PC-3 (cell line): ENCODE measurements at places on chromosomes 5 and 9. TPM values are rescaled to one million over a fixed set of nuclear protein-coding genes. Genes with fewer than 3 reads are reported as not detected.

The PCDHGA5 gene
- 0.98 and 2.4 TPM in 2 replicates for total RNA-seq

The FOXD4L5 gene
- total RNA-seq = 0.04 TPM in 1 of 2 replicates, not detected in the other

The PCDHA1 gene
- not detected in 2 replicates for total RNA-seq

DNA sequence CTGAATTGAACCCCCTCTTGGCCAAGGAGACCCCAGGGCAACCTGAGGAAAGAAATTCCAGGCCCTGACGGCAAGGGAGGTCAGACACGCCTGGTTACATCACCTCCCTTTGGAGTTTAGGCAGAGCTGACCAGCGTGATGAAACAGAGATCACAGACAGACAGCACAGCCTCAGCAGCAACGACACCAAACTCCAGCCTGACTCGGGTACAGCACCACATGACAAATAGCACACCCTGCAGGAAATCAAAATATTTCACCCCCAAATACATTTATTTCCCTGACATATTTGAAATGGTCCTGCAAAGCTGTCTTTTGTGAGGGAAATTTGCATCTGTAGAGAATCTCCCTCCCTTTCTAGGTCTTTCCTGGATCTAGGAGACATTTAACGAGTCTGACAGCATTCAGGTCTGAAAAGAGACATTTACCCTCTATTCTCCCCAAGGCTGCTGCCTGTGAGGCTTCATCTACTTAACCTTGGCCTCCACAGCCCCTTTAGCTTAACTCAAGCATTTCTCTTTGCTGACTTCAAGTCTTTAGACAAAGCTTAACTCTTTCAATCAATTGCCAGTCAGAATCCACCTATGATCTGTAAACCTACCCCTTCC, 2.6 kb downstream of the QSOX2 start:
- H3K4me1 ChIP-seq = peaks cover 19% of the 10 kb centered on the region
- H3K27ac ChIP-seq = no peak overlapping the region

GRCh38 chr5:141814064-141814964, 63.9 kb downstream of the PCDH1 start:
- peak; percentile 64 for DNase-seq
- no peak overlapping the region for H3K4me3 ChIP-seq
- no peaks in the 10 kb centered on the region for H3K36me3 ChIP-seq
- no peak overlapping the region for H3K27ac ChIP-seq

GRCh38 chr9:114139071-114139470, 16.3 kb upstream of the COL27A1 start:
- no peak overlapping the region for H3K4me3 ChIP-seq
- DNase-seq = no peak
- no peaks in the 10 kb centered on the region for H3K36me3 ChIP-seq
- H3K4me1 ChIP-seq = no peaks in the 10 kb centered on the region
- H3K27ac ChIP-seq = no peak overlapping the region

GRCh38 chr5:1703352-1704050, 96.1 kb downstream of the MRPL36 start:
- H3K36me3 ChIP-seq = no peaks in the 10 kb centered on the region
- peaks cover 92% of the 10 kb centered on the region for H3K27me3 ChIP-seq
- H3K27ac ChIP-seq = no peak overlapping the region
- no peaks in the 10 kb centered on the region for H3K4me1 ChIP-seq
- no peak for DNase-seq

- no peaks in the 10 kb centered on the region for H3K27me3 ChIP-seq
- no peak overlapping the region for H3K4me3 ChIP-seq
- H3K27ac ChIP-seq = no peak overlapping the region
- no peaks in the 10 kb centered on the region; the same call in 1 of the 2 replicates for H3K36me3 ChIP-seq
Observed at GRCh38 chr5:16794269-16794913, 141.7 kb downstream of the MYO10 start.

DNA sequence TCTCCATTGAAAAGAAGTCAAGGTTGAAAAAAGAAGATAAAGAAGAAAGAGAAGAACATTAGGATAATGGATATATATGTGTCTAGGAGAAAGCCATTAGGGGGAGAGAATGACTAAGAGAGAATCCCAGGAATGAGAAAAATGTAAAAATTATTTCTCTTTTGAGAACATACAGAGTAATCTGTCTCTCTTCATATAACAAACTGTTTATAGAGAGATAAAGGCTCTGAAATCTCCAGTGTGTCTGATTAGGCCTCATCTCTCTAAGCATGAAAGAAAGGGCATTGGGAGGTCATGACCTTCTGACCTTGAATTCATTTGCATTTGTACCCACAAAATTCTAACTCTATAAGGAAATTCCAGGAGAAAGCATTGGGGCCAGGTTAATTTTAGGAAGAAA, 3.5 kb upstream of the MPDZ start:
- no peaks in the 10 kb centered on the region; the same call in 1 of the 2 replicates for H3K4me1 ChIP-seq
- H3K27me3 ChIP-seq = no peaks in the 10 kb centered on the region
- H3K27ac ChIP-seq = no peak overlapping the region
- no peaks in the 10 kb centered on the region for H3K36me3 ChIP-seq

DNA sequence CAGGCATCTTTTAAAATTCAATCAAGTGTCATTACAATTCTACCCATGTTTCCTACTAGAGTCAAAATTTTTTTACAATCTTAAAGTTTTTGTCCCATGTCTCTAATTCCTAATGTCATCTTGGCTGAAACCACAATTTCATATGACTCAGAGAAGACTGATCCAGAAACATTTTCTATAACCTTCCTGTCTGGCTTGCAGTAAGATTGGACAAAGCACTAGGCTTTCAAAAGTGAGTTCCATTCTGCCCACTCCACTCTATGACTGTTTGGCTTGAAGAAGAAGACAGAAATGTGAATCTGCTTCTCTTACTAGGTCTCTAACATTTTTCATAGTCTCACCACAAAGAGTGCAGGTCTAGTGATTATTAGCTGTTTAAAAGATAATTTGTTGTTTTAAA, 88.8 kb downstream of the NR3C1 start:
- no peak overlapping the region for H3K4me3 ChIP-seq
- peaks cover 81% of the 10 kb centered on the region for H3K4me1 ChIP-seq
- H3K27me3 ChIP-seq = no peaks in the 10 kb centered on the region
- peak overlapping the region; percentile 89 for H3K27ac ChIP-seq
- peak; percentile 71 for DNase-seq

GRCh38 chr5:181246276-181247049, 2.8 kb upstream of the RACK1 start:
- peak overlapping the region; percentile 90 for H3K27ac ChIP-seq
- H3K36me3 ChIP-seq = peaks cover 28% of the 10 kb centered on the region
- peak overlapping the region; percentile 98 for H3K4me3 ChIP-seq
- DNase-seq = peak; percentile 87
